Fibroblast of villous mesenchyme (primary cell): ENCODE measurements at places on chromosomes 6 and 20. TPM values are rescaled to one million over a fixed set of nuclear protein-coding genes. Genes with fewer than 3 reads are reported as not detected.

Gene LTB
- total RNA-seq = 0.32 TPM in 1 of 2 replicates, not detected in the other

Gene ZNF165
- 0.32 and 0.86 TPM in 2 replicates for total RNA-seq

Gene SMPD2
- total RNA-seq = 7.3 and 11.3 TPM in 2 replicates

Gene REM1
- not detected in 2 replicates for total RNA-seq

Gene RAET1E
- total RNA-seq = under 0.01 TPM in 1 of 2 replicates, not detected in the other

Gene CST3
- total RNA-seq = 55.3 and 123 TPM in 2 replicates

Gene FAM83B
- 0.43 TPM in 1 of 2 replicates, not detected in the other for total RNA-seq

Gene BPIFA1
- total RNA-seq = not detected in 2 replicates

Gene MATN4
- not detected in 2 replicates for total RNA-seq

Gene LSM14B
- total RNA-seq = 28.7 and 30.7 TPM in 2 replicates

Gene HLA-DOA
- total RNA-seq = not detected in 2 replicates

Gene CCN2
- total RNA-seq = 177 and 217 TPM in 2 replicates

Gene DOK5
- total RNA-seq = under 0.01 and 1.3 TPM in 2 replicates

Gene MCM3
- 38.0 and 49.7 TPM in 2 replicates for total RNA-seq

Gene THEMIS
- under 0.01 TPM in 1 of 2 replicates, not detected in the other for total RNA-seq

Gene EEF1A2
- under 0.01 and 0.43 TPM in 2 replicates for total RNA-seq

Gene SLC16A10
- not detected in 2 replicates for total RNA-seq

Gene SOX18
- under 0.01 TPM in 1 of 2 replicates, not detected in the other for total RNA-seq

Gene PGC
- not detected in 2 replicates for total RNA-seq

Gene PAX1
- total RNA-seq = under 0.01 TPM in 1 of 2 replicates, not detected in the other

Gene SPAG4
- 5.6 and 8.1 TPM in 2 replicates for total RNA-seq

Gene MAFB
- total RNA-seq = 0.43 and 0.64 TPM in 2 replicates

Gene VWA7
- under 0.01 TPM in 2 replicates for total RNA-seq

Gene SHLD1
- 0.97 and 1.7 TPM in 2 replicates for total RNA-seq

Gene FAM217A
- total RNA-seq = not detected in 2 replicates

Gene SCUBE3
- 10.0 and 26.8 TPM in 2 replicates for total RNA-seq

Gene ADGB
- total RNA-seq = not detected in 2 replicates

Gene RIPPLY2
- total RNA-seq = not detected in 2 replicates

Gene RPS21
- total RNA-seq = 357 and 457 TPM in 2 replicates

Gene SGK2
- total RNA-seq = under 0.01 and 0.64 TPM in 2 replicates

Gene FAM83C
- not detected in 2 replicates for total RNA-seq

Gene GSTA1
- total RNA-seq = 0.32 TPM in 1 of 2 replicates, not detected in the other

Gene SEMG1
- not detected in 2 replicates for total RNA-seq

Gene TBC1D22B
- total RNA-seq = 7.1 and 10.8 TPM in 2 replicates

Gene SCAF8
- total RNA-seq = 31.6 and 39.7 TPM in 2 replicates

Gene C20orf204
- total RNA-seq = 0.43 and 0.97 TPM in 2 replicates

Gene C20orf144
- under 0.01 and 0.32 TPM in 2 replicates for total RNA-seq

Gene GINM1
- total RNA-seq = 41.9 and 69.1 TPM in 2 replicates

Gene SLC35D3
- not detected in 2 replicates for total RNA-seq

Gene WFDC5
- total RNA-seq = not detected in 2 replicates

Gene GSTA2
- not detected in 2 replicates for total RNA-seq

Gene RAET1L
- not detected in 2 replicates for total RNA-seq

Gene UFL1
- 28.3 and 41.0 TPM in 2 replicates for total RNA-seq

Gene ID1
- total RNA-seq = 18.0 and 27.2 TPM in 2 replicates

Gene DEFB124
- not detected in 2 replicates for total RNA-seq

Gene PDYN
- not detected in 2 replicates for total RNA-seq

Gene BPIFB1
- not detected in 2 replicates for total RNA-seq

Gene IRF4
- total RNA-seq = under 0.01 TPM in 1 of 2 replicates, not detected in the other

Gene AGER
- 0.32 and 0.86 TPM in 2 replicates for total RNA-seq
